ENCODE measurements at places on chromosomes 12 and 14. TPM values are rescaled to one million over a fixed set of nuclear protein-coding genes. Genes with fewer than 3 reads are reported as not detected.

Gene HOXC13
- not detected for polyA plus RNA-seq

Gene OAS2
- 2.1 TPM for polyA plus RNA-seq

Gene BMP4
- polyA plus RNA-seq = 14.9 TPM

Gene MYBPC1
- polyA plus RNA-seq = 3,952 TPM

Gene CLEC4D
- 0.23 TPM for polyA plus RNA-seq

Gene CCDC198
- 0.16 TPM for polyA plus RNA-seq

Gene RNFT2
- 1.0 TPM for polyA plus RNA-seq

Gene BEGAIN
- 4.5 TPM for polyA plus RNA-seq

Gene DAD1
- 111 TPM for polyA plus RNA-seq

Gene C12orf54
- polyA plus RNA-seq = 0.44 TPM

Gene BORCS5
- polyA plus RNA-seq = 7.2 TPM

Gene CLEC6A
- not detected for polyA plus RNA-seq

Measured in forelimb muscle (tissue), 1 donor.